ENCODE measurements at places on chromosomes 7 and 10.

GRCh38 chr10:4357911-4358310 is 468.1 kb upstream of the AKR1E2 start:
- DNase-seq, result no peak

DNA sequence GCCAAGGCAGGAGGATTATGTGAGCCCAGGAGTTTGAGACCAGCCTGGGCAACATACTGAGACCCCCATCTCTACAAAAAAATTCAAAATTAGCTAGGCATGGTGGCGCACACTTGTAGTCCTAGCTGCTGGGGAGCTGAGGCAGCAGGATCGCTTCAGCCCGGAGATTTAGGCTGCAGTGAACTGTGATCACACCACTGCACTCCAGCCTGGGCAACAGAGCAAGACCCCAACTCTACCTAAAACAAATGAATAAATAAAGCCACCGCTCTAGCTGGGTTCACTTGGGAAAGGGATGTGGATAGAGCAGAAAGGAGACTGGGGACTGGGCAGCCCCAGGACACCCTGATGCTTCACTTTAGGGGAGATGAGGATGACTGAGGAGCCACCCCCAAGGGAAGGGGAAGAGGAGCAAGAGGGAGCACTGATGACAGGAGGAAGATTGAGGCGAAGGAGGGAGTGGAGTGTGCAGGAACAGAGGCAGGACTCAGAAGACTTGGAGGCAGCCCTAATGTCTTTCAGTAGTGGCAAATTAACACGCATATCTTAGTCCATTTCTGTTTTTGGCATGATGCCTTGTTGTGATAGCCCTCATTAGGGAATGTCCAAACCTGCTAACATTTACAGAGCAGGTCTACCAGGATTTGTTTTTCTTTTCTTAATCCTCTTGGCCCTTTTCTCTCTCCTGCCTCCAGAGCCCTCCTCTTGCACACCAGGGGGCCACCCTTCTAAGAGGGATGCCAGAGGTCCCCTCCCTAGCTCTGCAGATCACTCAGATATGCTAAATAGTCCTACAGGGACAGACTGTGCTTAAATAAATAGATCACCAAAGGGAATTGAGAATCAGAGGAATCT is 88.3 kb downstream of the C10orf105 start:
- no peak for DNase-seq

DNA sequence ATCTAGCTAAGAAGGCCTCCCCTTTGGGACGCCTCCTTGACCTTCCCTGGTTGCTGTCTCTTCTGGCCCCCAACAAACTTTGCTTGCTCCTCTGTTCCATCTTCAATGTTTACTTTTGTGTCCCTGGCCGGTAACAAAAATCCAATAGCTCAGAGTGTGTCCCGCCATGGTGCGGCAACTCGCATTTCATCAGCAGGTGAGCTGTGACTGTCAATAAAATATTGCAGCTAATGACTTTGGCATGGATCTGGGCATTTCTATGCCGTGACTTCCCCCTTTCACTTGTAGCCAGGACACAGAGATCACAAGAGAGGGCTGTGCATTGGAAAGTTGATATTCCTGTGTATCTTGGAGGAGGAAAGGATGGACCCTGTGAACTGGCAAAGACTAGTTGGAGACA is 317.6 kb downstream of the RPS24 start:
- no peak for DNase-seq

GRCh38 chr7:105408791-105409410 is 20.2 kb upstream of the SRPK2 start:
- DNase-seq, result no peak

DNA sequence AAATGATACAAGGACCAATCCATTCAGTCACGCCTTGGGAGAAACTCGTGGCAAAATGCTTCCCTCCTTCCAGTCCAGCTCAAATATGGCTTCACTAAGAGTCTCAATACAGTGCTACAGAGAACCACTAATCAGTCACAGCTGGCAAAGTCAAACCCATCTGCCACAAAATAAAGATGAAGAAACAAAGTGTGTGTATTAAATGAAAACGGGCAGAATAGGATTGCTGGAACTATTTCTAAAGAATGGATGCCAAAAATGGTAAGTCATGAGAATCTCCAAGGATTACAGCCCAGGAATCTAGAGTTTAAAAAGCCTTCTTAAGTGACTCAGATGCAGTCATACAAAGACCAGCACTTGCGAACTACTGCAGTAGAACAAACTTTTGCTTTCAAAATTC is 61.9 kb downstream of the CACUL1 start:
- DNase-seq, result no peak

DNA sequence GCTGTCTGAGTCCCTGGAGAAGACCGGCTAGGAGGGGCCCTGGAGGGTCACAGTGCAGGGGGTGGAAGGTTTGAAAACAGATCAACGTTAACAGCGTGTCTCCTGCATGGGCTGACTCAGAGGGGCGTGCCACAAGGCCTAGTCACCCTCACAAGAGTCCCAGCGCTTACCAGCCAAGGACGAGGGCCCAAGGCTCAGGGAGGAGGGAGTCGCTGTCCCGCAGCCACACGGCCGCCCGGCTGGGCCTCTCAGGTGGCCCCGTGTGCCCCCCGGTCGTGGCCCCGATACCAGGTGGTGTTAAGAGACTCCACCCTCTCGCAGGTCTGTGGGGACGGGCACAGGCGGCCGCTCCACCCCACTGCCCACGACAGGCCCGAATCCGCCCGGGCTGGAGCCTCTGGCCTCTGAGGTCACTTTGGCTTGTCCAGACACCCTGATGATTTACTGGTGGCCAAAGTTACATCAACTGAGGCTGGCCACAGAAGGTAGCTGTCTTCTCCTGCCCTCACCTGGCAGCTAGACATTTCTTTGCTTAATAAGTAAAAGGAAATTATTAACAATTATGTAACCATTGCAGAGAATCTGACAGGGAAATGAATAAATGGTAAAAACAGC is 34.0 kb downstream of the FAM20C start:
- no peak for DNase-seq

GRCh38 chr10:772227-772637 is 82.8 kb upstream of the DIP2C start:
- no peak for DNase-seq

- no peak for DNase-seq
Measured at GRCh38 chr10:14468023-14468441, 137.3 kb upstream of the FRMD4A start.

DNA sequence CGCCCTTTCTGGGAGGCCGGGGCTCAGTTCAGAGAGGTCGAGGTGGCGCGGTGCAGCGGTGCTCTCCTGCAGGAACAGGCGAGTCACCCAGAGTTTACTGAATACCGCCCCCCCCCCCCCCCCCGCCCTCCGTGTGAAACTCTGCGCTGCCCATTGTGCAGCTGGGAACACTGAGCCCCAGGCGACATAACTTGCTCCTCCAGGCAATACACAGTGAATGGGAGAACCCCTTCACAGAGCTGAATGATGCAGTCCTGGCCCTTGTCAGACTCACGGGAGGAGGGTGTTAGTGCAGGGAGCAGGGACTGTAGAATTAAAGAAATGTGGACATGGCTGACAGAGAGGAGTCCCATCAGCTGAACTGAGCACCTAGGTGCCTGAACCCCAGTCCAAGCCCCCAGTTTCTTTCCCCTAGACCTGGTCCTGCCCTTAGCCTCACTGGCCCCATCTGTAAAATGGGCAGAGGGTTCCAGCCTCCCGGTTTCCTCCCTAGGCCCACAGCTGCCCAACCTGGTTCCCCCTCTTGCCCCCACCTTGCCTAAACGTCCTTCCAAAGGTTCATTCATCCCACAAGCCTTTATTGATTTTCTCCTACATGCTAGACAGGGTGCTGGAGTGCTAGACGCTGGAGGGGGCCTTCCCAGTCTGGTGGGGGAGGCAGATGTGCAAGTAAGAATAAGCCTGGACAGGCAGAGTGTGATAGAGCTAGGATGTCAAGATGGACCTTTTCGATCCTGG is 869 bp upstream of the LOXL4 start:
- no peak for DNase-seq

DNA sequence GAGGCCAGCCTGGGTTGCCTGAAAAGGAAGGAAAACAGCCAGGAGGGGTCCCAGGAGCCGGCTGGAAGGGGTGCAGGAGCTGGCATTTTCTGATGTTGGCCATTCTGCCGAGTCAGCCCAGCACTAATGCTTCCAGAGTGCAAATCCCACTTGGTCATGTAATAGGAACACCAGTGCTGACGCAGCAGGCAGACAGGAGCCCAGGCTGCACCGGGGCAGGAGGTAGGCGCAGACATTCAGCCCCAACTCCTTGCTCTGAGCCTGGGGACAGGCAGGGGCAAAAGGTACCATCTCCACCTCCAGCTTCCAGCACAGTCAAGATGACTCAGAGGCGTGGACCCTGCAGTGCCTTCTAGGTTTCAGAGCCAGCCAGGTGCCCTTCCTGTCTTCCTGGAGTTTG is 10.2 kb upstream of the YWHAG start:
- no peak for DNase-seq

- no peak for DNase-seq
Measured at GRCh38 chr10:24938076-24938475, 14.3 kb downstream of the PRTFDC1 start.

GRCh38 chr10:72887043-72887442 is 6.5 kb upstream of the OIT3 start:
- no peak for DNase-seq

GRCh38 chr10:60732807-60733516 is 45.3 kb upstream of the CDK1 start:
- no peak for DNase-seq

DNA sequence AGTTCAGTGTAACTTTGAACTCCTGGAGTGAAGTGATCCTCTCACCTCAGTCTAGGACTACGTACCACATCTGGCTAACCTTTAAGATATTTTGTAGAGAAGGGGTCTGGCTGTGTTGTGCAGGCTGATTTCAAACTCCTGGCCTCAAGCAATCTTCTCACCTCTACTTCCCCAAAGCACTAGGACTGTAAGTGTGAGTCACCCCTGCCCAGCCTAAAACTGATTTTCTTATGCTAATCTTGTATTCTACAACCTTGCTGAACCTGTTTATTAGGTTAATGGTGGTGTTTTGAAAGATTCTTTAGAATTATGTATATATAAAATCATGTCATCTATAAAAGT is 58.0 kb downstream of the LCOR start:
- no peak for DNase-seq

GRCh38 chr10:47035171-47035818 is 124.1 kb downstream of the PTPN20 start:
- DNase-seq, result no peak

GRCh38 chr7:126792521-126792920 is 460.2 kb downstream of the GRM8 start:
- DNase-seq, result no peak

DNA sequence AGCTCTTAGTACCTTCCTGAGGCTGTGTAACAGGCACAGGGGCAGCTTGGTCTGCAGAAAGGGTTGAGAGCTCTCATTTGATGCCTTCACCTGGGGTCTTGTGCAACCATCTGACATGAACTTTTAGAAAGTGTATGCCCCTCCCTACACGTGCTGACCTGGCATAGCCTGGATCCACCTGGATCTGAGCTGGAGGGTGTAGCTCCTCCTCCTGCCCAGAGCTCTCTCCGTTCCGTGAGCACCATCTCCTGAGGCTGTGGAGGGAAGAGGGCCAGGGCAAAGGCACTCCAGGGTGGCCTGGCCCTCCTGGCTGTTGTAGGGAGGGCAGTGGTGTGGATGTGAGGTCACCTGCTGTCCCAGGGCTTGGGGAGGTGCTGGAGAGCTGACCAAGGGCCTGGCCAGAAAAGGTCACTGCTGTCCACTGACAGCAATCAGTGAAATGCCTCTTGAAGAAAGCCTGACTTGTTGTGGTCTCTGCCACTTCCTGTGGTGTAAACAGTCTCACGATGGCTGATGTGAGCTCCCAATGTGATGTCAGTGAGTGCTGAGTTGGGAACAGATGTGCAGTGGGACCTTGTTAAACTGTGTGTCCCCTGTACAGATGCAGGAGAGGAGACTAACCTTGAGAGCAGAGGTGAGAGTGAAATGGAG is 23.0 kb downstream of the AMZ1 start:
- no peak for DNase-seq

GRCh38 chr7:95435422-95435780 is 573 bp upstream of the PON2 start:
- no peak for DNase-seq

DNA sequence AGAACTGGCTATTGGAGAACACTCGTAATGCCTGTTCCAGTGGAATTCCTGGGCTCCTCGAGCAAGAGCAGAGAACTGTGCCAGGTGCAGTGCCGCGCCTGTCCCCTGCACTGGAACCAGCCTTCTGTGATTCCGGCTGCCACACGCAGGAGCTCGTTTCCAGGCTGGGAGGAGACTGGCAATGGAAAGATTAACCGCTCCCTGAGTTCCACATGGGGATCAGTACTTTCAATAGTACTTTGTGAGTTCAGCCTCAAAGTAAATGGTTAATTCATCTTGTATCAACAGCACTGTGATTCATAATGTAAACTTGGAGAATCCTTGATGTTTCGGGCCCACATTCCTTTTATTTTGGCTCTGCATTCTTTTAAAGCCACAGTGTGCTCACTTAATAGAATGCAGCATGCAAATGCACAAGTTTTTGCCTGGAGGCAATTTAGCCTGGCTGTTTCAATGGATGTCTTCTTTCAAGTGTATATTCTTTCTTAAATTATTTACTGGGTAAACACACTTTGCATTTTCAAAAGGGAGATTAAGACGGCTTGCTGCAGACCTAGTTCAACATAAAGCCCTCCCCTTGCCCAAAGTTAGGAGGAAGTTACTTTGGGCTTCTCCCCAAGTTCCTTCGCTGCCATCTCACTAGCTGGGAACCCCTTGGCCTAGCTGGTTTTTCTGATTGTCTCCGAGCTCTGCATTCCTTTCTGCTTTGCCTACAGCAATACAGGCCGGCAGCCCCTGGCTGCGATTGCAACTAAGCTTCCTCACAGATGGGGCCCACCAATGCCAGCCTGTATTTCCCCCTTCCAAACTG is 138.1 kb upstream of the TCF7L2 start:
- no peak for DNase-seq

DNA sequence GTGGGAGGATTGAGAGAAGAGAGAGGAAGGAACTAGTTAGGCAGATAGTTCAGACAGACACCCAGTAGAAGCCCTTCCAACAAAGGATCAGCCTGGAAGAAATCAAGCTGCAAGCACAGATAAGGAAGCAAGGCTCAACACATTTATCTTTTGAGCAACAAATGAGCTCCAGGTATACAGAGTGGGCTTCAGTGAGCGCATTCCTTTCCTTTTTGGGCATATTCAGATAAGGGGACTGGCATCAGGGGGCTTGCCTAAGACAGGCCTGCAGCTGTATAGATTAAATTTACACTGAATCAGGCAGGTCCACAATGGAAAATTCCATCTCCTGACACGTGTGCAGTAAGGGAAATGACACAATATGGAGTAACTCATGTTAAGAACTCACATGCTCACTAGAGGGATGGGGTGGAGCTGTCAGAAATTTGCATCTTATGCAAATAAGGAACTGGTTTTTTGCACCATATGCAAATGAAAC is 147.2 kb downstream of the AKR1D1 start:
- no peak for DNase-seq

GRCh38 chr10:80455461-80456349 is 1.6 kb downstream of the TSPAN14 start:
- DNase-seq, result no peak

DNA sequence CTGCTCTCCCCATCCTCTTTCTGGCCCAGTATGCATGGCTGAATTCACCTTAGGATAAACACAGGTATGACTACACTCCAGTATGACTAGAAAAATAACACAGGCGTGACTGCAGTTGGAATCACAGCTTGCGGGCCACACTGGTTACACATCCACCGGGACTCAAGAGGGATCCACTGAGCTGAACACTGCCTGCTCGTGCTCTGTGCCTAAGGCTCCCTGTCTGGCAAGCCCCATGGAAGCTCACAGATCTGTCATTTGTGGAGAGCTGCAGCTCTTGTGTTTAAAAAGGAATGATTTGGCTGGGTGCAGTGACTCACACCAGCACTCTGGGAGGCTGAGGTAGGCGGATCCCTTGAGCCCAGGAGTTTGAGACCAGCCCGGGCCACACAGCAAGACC is 26.8 kb downstream of the VOPP1 start:
- no peak for DNase-seq

- DNase-seq, result no peak
Measured at GRCh38 chr7:152464312-152465118, 28.7 kb upstream of the KMT2C start.

Measured in esophagus squamous epithelium (tissue), 5 donors.